Hematopoietic multipotent progenitor cell treated with erythropoietin and hydrocortisone succinate and interleukin-3 and kit ligand, for 17 days (in vitro differentiated cells): ENCODE measurements at places on chromosomes 13 and 19.

DNA sequence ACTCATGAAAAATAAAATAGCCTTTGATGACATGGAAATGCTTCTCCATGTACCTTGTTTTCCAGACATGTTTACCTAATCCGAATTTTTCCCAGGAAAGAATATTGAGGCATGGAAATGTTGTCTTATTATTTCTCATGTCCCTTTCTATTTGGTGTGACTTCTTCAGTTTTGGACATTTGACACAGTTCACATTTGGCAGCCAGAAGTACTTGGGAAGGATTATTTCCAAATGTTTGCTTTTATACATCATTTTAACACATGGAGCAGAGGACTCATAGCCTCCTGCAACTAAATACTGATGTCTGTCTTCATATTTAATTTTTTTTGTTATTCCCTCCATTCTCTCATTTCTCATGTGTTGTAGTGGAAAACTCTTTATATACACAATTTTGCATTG, 94.3 kb downstream of the POSTN start:
- DNase-seq = no peak

DNA sequence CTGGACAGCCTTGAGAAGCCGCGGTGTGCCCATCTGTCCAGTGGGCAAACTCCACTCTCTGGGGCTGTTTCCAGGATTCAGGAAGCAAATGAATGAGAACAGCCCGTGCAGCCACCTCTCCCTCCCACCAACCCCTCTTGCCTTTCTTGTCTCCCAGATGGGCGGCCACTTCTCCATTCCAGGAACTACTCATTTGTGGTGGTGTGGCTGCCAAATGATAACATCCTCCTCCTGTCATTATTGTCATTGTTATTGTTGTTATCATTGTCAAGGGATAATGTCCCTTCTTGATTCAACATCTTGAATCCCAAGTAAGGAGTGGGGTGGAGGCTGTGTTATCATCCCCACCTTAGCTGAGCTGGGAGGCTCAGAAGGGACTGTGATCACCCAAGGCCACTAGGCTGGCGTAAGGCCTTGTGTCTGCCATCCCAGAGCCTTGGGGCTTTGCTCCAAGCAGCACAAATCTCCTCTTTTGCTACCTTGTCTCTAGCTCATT, 1.6 kb downstream of the DNM2 start:
- peak; percentile 29 for DNase-seq

GRCh38 chr13:99199541-99200431, 868 bp upstream of the UBAC2 start:
- DNase-seq = no peak

- DNase-seq = peak; percentile 22
These were observed 4.3 kb downstream of the DOT1L start for GRCh38 chr19:2167896-2168618.

- no peak for DNase-seq
These were observed 997 bp upstream of the CACNG8 start for GRCh38 chr19:53961523-53962356.

GRCh38 chr13:25633093-25633492, 261.3 kb downstream of the ATP8A2 start:
- no peak for DNase-seq
